ENCODE measurements at places on chromosomes 4 and X. TPM values are rescaled to one million over a fixed set of nuclear protein-coding genes. Genes with fewer than 3 reads are reported as not detected.

Gene CENPVL2
- total RNA-seq: not detected

Gene EDA
- 0.83 TPM for total RNA-seq

Gene PLS3
- total RNA-seq: 174 TPM

Gene ANOS1
- total RNA-seq: 0.04 TPM

Gene HAUS3
- 6.4 TPM for total RNA-seq

Gene SLC25A4
- 15.6 TPM for total RNA-seq

Gene TLR6
- total RNA-seq: 2.2 TPM

Gene COX7B2
- total RNA-seq: not detected

Gene RBM10
- total RNA-seq: 41.7 TPM

Gene CDS1
- 0.54 TPM for total RNA-seq

Gene TREX2
- total RNA-seq: 1.4 TPM

Gene RTL9
- 0.16 TPM for total RNA-seq

Gene LRAT
- total RNA-seq: not detected

Gene GAGE12H
- total RNA-seq: not detected

Data from A549 treated with AZD2906 at 1 μM for 4 hours (cell line).